ENCODE measurements at places on chromosomes 7 and 10.

- DNase-seq, result no peak
Measured at GRCh38 chr10:30186371-30186875, 127.0 kb upstream of the JCAD start.

DNA sequence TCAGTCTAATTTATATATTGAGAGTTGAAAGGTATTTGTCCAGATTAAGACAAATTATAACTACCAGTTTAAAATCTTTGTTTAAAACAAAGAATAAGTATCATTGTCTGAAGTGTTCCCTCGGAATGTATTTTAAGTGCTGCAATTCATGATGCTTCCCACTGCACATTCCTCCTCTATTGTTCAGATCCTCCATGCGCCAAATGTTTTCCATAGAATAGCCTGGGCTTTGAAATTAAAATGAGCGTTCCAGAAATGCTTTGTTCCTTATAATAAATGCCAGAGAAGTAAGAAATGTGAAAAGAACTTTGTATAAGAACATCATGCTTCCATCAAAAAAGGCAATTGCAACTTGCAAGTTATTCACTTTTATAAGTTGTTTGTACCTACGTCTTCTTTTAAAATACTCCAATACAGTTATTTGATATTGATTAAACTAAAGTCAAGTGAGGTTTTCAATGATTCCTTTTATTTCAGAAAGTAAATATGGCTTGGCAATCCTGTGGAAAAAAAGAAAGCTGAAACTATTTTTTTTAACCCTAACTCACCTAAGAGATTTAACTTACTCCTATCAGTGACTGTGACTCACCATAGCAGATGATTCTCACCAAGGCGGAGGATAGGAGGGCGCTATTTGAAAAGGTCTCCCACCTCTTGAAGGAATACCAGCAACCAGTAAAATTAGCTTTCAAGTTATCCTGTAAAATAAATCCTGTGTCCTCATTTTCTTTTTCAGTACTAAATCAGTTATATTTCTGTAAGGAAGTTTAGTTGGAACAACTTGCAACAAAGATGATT lies 85.8 kb downstream of the CTNNA3 start:
- DNase-seq, result no peak

DNA sequence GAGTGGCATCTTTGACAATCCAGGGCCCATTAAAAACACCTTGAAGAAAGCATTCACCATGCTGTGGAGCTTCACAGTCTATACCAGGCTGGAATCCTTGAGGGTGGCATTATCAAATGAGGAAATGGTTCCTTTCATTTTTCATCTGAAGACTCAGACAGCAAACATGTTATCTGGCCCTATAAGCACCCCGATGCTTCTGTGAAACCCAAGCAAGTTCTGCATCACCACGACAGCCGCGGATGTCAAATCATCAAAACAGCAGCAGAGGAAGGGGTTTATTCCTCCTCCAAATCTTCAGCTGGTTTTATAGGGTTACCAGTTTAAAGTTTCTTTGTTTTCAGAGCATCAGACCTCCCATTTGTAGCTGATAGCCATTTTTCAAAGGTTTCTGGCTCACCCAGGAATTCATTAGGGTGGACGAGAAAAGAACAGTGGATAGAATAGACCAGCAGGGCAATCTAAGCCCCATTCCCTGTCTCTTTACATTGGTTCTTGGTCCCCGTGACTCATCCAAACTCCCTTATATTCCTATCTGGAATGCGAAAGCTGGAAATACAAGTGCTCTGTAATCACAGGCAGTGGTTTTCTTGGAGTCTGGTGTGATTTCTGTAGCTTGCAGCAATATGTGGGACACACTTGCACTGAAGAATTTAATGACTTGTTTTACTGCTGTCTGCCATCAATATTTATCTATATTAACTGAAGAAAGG lies 217.9 kb downstream of the SKAP2 start:
- no peak for DNase-seq

- DNase-seq, result peak; percentile 47
Measured at GRCh38 chr7:108329514-108329913, 126.7 kb downstream of the NRCAM start.

DNA sequence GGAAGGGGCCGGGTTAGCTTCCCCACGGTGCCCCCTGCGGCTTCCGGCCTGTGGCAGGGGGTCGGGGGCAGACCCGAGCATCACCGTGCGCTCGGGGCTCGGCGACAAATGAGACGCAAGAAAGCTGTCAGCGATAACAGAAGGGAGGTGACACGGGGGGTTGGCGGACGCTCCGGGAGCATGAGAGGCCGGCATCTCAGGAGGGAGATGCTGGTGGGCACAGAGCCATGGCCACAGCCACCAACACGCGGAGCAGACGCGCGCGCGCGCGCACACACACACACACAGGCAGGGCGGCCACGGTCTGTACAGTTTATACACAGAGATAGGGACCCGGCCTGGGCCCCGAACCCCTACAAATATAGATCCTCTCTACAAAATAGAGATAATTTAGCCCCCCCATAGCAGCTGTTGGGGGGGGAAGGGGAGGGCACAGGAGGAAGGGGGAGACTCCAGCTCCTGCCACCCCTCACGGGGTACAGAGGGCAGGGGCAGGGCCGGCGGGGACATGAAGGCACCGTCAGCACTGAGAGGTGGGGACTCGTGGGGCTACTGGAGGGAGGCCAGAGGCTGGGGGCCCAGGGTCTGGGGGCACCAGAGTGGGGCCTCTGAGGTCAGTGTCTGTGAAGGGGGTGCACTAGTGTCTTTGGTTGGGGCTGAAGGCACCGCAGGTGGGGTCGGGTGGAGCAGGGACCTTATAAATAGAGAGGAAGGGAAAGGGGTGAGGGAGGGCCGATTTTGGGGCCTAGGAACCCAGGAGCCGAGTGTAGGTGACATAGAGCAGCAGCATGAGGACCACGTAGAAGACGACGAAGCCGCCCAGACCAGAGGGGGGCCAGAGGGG lies 884 bp upstream of the SAP25 start:
- no peak for DNase-seq

GRCh38 chr10:70160798-70161197 lies 9.5 kb downstream of the SAR1A start:
- no peak for DNase-seq

GRCh38 chr7:43953071-43953470 lies 26.8 kb downstream of the UBE2D4 start:
- DNase-seq, result no peak

GRCh38 chr7:128006550-128007302 lies 24.5 kb downstream of the LRRC4 start:
- no peak for DNase-seq

DNA sequence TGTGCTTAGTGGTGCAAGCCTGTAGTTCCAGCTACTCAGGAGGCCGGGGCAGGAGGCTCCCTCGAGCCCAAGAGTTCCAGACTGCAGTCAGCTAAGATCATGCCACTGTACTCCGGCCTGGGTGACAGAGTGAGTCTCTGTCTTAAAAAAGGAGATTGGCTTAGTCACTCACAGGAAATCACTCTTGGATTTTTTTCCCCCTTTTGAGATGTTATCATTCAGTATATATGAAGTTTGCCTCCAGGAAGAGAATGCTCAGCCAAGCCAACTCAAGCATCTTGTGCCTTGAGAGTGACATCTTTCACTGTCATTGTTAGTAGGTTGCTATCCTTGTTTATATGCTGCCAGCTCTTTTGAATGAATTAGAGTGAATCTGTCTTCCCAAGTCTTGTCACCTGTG lies 28.0 kb downstream of the NIPSNAP2 start:
- no peak for DNase-seq
